Stimulated activated CD4-positive, alpha-beta T cell treated with anti-CD3 and anti-CD28 coated beads, Interleukin-12 subunit alpha, Interleukin-12 subunit beta, amount 100 ng/mL, for 4 hours (primary cell): ENCODE measurements at places on chromosomes 5 and 9.

DNA sequence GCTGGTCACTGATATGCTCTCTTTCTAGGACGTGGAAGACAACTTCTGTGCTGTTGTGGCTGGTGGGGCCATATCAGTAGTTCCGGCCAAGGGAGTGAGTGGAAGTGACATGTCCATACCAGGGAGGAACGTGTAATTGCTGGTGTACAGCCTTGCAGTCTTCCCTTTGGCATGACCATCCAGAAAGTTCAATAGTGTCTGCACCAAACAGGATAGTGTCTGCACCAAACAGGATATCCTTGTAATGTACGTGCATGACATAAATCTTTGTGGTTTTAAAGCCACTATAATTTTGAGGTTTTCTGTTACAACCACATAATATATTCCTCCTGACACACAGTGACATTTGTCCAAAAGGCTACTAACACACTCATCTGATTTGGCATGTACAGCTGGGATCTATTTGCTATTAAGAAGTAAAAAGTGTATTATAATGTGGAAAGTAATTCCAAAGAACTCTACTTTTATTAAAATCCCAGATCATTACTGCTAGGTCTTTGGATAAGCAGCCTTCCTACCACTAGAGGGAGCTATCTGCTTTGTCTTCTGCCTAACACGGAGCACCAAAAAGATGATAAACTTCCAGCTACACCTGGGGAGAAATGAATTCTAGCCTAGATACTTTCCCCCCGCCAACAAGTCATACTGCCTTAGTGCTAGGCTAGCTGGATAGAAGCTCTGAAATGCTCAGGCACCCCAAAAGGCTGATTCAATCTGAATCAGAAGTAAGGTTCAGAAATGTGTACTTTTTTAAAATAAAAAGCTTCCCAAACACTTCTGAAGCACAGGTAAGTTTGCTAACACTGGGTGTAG is 52.7 kb downstream of the RNF145 start:
- no peak for DNase-seq

- DNase-seq: no peak
These were observed 31.5 kb upstream of the EQTN start for GRCh38 chr9:27328483-27328882.

DNA sequence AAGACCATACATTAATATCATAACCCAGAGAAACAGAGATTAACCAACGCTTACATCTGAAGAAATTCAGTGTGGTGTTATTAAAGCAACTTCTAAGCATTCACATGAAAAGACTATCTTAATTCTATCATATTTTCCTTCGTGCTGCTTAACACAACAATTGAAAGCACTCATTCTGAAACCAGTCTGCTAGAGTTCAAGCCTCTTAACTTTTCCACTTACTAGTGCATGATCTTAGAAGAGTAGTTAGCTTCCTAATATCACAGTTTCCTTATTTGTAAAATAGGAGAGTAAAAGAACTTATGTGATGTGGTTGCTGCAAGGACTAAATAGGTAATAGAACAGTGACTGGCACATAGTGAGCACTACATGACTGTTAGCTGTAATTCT is 379.3 kb downstream of the TRIM36 start:
- DNase-seq: no peak

DNA sequence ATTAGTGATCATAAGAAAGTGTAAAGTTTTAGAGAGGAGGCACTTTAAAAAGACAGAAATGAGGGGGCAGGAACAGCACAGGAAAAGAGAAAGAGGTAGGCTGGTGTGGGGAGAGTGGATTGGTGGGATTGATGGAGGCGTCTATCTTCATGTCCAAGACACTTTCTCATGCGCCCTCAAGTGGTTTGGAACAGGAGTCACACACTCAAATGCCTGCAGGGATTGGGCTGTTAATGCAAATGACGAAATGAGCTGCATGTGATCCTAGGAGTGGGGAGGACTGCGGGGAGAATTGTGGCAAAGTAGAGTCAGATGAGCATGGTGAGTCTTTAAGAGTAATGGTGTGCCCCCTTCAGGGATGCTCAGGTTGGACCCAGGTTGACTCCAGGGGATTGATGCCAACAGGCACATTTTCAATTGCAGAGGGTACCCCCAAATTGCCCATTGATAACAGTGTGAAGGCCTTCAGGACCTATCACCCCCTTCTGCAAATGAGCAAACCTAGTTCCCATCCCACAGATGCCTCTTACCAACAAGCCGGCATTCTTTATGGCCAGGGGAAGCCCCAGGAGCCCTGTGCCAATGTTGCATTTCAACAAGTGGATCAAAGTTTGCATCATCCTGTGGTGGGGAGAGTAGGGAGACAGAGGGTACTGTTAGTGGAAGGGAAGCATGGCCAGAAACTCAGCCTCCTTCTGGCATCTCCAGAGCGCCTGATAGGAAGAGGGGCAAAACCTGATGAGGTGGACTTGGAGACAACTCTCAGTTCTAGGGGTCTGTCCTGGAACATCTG is 5.3 kb downstream of the SLC36A3 start:
- no peak for DNase-seq

DNA sequence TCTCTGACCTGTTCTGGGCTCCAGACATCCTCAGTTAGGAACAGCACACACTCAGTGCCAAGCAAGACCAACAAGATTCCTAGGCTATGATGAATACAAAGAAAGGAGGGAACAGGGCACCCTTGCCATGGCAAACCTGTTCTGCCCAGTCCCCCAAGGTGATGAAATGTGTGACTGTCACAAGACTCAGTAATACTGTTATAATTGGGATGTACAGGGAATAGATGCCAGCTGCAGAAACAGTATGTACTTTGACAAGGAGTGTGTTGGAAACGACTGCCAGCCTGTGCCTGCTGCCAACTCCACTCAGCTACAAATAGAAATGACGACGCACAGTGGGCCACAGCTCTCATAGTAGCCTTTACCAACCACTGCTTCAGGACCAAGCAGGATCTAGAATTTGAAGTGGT is 453.0 kb downstream of the EFNA5 start:
- DNase-seq: no peak

DNA sequence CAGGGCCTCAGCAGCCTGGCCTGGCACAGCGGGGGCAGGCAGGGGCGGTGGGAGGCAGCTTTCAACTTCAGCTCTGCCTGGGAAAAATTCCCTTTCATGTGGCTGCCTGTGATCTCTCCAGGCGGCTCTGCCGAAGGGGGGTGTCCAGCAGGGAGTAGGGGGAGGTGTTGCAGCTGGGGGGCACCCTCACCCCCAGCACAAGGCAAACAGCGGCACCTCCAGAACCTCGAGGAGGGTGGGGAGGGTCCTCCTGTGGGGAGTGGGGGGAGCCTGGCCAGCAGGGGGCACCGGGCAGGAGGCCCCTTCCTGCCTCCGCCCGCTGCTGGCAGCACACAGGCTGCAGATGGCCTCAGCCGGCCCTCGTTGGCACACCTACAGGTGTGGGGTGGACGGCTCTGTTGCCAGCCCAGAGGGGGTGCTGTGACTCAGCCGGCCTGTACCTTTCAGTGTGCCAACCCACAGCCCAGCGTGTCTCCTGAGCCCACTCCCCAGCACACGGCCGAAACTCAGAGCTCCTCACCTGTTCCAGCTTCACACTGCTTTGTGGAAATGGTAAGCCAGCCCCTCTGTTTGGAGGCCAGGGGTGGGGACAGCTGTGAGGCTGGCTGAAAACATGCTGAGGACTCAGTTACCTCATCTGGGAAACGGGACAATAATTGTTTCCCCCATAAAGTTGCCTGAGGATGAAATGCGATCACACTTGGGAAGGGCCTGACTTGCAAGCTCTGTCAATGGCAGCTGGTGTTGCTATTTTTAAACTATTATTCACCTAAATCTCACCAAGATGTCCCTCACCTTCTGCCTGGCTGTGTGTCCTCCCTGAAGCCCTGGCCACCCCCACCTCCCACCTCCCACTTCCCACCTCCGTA is 37.0 kb downstream of the CXXC5 start:
- DNase-seq: no peak

- DNase-seq: no peak
These were observed 25.6 kb upstream of the GTF3C5 start for GRCh38 chr9:133004999-133005760.

DNA sequence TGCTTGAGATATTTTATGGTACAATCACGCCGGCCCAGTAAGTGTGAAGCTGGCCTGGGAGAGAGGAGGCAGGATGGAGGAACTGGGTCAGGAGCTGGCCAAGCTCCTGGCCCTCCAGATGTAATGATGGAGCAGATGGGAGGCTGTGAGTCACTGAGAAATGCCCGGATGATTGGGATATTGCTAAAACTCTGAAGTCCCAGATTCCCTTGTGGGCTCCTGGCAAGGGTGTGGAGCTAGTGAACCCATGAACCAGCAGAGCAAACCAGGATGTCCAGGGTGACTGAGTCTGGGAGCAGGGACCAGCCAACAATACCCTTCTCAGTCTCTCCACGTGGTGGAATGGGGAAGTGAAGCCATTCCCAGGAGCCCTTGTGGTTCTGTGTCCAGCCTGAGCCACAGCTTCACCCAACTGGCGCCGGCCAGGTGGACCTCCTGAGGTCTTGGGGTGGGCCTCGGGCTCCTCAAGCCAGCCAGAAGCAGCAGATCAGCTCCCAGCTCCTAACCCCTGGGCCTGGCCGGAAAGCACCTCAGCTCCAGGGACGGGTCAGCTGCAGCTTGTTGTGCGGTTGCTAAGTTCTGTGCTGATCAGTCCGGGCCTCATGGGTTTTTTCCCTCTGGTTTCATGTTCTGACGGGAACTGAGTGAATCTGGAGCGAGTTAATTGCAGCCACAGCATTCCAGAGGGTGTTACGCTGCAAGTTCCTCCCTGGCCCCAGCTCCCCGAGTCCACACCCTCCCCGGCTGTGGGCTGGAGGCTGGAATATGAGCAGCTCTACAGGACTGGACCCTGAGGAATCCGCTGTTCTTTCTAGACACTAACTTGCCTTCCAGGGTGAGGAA is 37.6 kb downstream of the DUSP1 start:
- no peak for DNase-seq

- DNase-seq: no peak
These were observed 38.9 kb upstream of the SLC25A51 start for GRCh38 chr9:37942621-37943344.

GRCh38 chr9:18237776-18238175 is 236.2 kb upstream of the ADAMTSL1 start:
- no peak for DNase-seq

DNA sequence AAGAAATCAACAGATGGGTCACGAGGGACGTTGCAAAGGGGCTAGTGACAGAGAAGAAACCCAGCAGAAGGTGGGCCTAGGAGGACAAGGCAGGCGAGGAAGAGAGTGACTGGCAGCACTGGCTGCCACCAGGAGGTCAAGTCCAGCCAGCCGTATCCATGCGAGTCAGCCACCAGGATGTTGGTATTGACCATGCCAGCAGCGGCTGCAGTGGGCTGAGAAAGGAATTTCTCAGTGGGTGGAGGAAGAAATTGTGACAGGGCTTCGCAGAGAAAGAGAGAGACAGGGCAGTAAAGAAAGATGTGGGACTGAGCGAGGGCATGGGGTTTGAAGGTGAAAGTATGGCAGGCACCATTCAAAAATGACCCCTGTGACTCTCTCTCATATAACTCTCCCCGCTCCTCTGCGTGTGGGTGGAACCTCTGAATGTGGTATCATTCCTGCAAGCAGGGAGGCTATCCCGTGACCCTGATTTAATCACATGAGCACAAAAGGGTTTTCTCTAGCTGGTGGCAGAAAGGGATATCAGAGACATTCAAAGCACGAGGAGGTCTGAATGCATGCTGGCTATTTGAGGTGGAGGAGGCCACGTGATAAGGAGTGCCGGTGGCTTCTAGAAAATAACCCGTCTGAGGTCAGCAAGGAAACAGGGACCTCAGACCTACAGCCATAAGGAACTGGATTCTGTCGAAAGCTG is 45.4 kb upstream of the FBXW11 start:
- no peak for DNase-seq

- no peak for DNase-seq
These were observed 26.2 kb upstream of the HSD17B4 start for GRCh38 chr5:119426057-119426456.

DNA sequence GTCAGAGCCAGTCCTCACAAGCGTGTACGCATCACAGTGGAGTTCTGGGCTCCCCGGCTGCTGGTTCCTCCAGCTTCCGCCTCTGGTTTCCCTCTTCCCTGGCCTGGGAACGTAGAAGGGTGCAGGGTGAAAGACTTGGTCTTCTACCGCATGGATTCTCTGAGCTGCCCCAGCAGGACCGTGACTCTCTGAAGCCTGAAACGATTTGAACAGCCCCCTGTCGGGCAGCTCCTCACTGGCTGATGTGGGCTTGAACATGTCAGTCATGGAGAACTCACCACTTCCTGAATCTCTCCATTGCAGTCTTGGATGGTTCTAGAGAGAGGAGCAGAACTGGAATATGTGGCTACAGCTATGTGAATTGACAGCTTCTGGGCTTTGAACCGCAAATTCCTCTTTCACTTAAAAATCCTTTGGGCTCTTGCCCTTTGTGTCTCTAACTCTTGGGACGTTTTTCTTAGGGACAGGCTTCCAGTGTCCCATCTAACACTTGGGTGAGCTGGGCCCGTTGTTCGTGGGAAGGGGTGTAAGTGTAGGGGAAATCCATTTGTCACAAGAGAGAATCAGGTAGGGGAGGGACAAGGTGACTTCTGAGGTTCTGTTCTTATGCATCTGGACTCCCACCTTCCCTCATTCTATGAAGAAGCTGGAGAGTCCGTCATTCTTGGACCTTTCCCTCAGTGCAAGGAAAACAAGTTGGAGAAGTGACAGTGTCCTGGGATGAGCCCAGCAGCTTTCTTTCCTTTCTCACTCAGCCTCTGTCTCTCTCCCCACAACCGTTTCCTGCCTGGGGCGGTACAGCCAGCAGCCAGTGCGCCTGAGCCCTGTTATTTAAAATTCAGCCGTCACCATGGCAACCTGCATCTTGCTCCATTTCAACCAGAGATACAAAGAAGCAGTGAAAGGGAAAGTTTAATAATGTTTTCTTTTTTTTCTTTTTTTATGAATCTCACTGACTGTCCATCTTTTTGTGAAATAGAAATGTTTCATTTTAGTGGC is 84.7 kb downstream of the PTTG1 start:
- peak; percentile 28 for DNase-seq

DNA sequence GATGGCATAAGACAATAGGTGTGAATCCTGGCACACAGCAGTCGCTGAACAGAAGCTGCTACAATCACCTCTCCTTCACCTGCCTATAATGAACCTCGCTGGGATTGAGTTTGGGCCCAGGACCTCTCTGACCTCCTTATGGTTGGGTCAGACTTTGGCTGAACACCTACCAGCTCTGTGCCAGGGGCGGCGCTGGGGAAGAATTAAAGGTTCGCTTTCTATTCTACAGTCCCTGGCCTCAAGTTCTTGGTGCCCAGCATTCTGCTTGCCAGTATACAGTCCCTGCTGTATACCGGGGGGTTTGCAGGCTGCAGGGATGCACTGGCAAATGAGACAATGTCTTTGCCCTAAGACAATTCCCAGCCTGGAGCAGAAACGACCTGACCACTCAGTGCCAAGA is 895 bp upstream of the STRBP start:
- no peak for DNase-seq

DNA sequence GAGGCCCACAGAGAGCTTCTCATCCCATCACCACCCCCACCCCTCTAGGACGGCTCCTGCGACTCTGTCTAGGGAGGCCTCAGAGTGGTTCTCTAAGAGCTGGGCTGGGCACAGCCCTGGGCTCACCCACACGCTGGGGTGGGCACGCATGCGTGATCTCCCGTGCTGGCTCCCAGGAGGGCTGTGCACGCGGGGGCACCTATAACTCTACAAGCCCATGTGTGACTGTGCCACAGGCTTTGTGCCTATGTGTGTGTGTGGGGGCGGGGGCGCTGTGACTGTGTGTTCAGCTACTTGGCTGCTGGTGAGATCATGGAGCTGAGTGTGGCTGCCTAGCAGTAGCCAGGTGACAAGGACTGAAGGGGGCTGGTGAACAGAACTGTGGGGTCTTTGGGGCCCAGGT is 32.2 kb downstream of the NDUFA8 start:
- no peak for DNase-seq

GRCh38 chr9:114409103-114409780 is 21.5 kb upstream of the AKNA start:
- DNase-seq: no peak
